ENCODE measurements at places on chromosomes 2 and 18.
A peak's percentile ranks its signal among the peaks of the same experiment; 100 is the strongest.

- DNase-seq: no peak
Measured at GRCh38 chr2:62202019-62202722, 6.3 kb downstream of the B3GNT2 start.

- DNase-seq: peak; percentile 59
Measured at GRCh38 chr2:218010140-218010983, 7.6 kb upstream of the TNS1 start.

DNA sequence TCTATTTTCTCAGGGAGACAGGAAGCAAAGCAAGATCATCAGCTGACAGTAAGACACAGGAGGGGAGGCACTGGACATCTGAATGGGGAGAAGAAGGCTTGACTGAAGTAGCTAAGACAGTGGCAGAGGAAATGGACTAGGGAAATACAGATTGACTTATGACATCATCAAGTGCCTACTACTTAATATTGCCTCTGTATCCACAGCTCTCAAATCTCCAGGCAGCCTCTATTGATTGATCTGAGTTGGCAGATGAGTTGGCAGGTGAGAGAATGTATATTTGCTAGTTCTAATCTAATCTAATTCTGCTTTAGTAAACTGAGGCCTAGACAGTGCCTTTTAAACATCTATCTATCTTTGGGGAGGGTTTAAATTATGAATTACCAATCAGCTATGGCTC lies 242.1 kb downstream of the SLC8A1 start:
- DNase-seq: no peak

DNA sequence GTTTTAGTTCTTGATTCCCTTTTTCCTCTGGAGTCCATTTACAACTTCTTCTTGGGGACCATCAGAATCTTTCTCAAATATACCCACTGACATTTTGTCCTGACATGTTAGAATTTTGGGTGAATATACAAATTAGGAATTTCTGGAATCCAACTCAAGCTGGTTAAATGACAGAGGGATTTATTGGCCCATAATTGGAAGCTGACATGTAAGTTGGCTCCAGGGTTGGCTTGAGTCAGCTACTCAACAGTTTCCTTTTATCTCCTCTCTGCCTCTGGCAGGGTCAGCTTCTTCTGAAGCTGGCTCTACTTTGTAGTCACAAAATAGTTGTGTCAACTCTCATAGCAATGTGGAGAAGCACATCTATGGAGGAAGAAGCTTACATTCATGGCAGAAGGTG lies 36.6 kb upstream of the PPP1R1C start:
- DNase-seq: no peak

DNA sequence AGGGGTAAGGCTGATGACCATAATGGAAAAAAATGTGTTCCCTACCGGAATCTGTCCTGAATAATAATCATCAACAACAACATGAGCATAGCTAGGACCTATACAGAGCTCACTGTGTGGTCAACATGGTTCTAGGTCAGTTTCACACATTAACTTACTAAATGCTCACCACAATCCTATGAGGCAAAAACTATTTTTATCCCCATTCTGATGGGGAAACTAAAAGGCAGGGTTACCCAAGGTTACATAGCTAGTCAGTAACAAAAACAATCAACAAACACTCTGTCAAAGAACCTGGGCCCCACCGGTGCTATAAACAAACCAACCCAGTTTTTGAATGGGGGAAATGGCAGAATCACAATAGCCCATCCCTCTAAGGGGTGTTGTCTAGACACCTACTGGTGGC lies 40.1 kb downstream of the AOX1 start:
- no peak for DNase-seq

GRCh38 chr2:72973137-72973535 lies 55.8 kb downstream of the EMX1 start:
- DNase-seq: no peak

GRCh38 chr2:100407073-100407472 lies 10.4 kb downstream of the CHST10 start:
- no peak for DNase-seq

- no peak for DNase-seq
Measured at GRCh38 chr2:226981791-226982326, 146.0 kb downstream of the RHBDD1 start.

- no peak for DNase-seq
Measured at GRCh38 chr18:35474884-35475283, 22.9 kb downstream of the INO80C start.

GRCh38 chr2:34241905-34242762 lies 643.0 kb upstream of the FAM98A start:
- no peak for DNase-seq

DNA sequence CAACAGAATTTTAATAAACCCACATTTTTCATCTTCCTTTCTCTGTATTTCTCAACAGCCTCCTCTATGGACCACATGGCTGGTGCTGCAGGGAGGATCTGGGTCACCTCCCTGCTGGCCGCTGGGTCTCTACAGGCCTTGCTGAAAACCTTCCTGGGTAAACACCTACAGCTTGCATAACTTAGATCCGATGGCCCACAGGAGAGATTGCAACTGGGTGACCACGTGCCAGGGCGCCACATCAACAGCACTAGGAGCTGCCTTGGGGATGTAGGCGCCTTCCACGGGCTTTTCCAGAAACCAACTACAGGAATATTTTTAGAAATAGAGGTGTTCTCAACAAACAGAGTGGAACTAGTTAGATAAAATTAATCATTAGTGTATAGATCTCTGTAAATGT lies 19.4 kb downstream of the TMEM18 start:
- DNase-seq: no peak

- DNase-seq: no peak
Measured at GRCh38 chr18:37460604-37461003, 105.0 kb downstream of the CELF4 start.

DNA sequence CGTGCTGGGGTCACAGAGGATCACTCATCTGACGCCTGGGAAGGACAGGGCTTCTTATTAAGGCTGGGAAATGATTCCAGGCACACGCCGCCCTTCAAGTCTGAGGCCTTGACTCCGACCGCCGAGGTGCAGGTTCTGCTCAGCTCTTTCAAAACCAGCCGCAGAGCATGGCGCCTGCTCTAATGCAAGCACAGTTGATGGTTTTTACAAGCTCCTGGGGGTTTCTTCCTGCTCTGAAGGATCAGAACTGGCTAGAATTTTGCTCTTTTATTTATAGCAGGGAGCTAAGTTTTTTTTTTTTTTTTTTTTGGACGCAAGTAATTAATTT lies 32.0 kb downstream of the CDCA7 start:
- no peak for DNase-seq

GRCh38 chr2:240520130-240520973 lies 37.4 kb downstream of the ANKMY1 start:
- DNase-seq: no peak

GRCh38 chr2:55861733-55862132 lies 61.8 kb downstream of the EFEMP1 start:
- no peak for DNase-seq

- DNase-seq: no peak
Measured at GRCh38 chr2:239110595-239111048, 262.7 kb downstream of the TWIST2 start.

- DNase-seq: peak; percentile 6
Measured at GRCh38 chr2:147045113-147045512, 799.7 kb upstream of the ACVR2A start.

GRCh38 chr18:3383381-3383915 lies 66.5 kb upstream of the TGIF1 start:
- DNase-seq: no peak

- DNase-seq: no peak
Measured at GRCh38 chr2:120352696-120353590, 7.0 kb downstream of the INHBB start.

DNA sequence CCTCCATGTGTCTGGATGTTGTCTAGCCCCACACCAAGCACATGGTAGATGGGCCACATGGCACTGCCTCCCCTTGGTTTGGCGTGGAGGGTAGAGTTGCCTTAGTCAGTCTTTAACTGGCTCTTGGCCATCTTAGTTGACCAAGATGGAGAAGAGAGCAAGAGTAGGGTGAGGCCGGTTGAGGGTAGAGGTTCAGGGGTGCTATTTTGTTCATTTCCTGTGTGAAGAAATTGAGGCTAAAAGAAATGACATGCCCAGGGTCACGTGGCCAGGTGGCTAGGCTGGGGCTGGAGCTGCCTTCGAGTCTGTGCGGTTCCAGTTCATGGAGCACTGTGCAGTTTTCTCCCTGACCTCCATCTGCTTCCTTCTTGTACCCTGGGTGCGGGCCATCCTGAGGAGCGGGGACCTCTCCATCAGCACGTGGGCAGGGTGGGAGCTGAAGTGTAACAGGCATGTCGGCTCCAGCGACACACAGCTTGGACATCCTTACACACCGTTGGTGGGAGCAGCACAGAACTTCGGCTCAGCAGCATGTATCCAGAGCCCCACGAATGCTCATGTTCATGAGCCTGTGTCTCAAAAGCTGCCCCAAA lies 213.2 kb downstream of the GBX2 start:
- DNase-seq: no peak

GRCh38 chr18:44897411-44897810 lies 216.7 kb downstream of the SETBP1 start:
- DNase-seq: no peak

DNA sequence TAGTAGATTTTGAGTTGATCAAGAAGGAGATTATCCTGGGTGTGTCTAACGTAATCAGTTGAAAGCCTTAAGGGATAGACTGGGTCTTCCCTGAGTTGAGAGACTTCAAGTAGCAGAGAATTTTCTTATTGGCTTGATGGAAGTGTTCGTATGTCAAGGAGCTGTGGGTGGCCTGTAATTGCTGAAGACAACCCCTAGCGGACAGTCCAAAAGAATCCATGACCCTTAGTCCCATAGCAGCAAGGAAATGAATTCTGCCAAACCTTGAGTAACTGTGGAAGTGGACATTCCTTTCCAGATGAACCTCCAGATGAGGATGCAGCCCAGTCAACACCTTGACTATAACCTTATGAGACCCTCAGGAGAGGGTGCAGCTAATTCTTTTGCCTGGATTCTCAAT lies 786.3 kb downstream of the SOCS6 start:
- no peak for DNase-seq

DNA sequence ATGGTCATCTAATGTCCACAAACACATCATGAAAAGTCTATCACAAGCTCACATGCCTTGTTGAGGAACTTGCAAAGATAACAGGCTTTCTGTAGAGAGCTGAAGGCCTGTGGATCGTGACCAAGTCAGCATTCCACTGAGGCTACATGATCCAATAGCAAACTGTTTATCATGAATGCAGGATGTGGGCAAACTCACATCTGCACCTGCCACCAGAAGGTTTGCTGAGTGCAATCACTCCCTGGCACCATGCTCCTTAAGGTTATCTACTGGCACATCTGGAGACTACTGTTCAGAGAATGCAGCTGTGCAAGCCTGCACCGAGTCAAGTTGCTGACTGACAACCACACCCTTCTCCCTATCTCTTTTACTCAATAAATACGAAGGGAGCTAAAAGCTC lies 67.3 kb upstream of the ACAA2 start:
- no peak for DNase-seq

DNA sequence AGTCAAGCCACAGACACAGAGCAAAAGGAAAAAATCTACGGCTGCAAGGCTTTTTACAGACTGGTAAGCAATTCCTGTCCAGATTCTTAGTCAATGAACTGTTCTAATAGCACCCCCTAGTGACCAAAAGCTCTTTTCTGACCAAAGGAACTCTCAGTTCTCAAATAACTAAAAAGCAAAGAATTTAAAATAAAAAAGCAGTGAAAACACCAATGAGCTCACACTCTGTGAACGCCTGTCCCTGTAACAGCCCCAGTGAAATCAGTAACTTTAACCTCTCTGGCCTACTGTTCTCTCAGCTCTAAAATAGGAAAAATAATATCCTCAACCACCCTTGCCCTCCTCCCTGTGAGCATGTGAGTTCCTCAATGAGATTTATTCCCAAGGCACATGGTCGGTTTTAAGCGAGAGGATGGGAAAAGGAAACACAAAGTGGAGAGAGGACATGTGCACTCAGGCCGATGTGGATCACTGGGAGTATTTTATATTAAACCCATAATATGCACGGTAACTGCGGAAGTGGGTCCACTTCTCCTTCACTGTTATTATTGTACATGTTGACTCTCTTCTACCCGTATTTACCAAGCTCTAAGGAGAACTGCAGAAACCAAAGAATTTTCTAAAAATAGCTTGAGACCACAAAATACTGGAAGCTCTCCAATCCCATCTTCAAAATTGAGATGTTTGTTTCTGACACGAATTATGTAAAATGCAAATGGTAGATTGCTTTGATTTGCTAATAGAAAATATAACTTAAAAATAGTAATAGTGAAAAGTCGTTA lies 128.5 kb downstream of the STK39 start:
- no peak for DNase-seq

DNA sequence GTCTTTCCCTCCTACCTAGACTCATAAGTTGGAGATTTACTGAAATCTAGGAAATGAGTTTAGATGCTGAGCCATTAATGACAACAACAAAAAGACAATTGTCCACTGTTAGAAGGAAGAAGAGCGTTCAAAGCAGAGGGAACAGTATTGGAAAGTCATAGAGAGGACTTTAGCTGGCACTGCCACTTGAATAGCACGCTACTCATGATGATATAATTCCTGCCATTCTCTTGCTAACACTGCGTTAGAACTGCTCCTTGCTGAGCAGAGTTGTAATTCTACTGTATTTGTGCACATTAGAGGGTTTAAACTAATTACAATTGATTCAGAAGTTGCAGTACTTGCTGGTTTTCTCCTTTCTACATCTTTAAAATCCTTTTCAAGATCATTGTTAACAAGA lies 9.0 kb upstream of the AFTPH start:
- no peak for DNase-seq

- DNase-seq: no peak
Measured at GRCh38 chr2:218776488-218776887, 5.5 kb upstream of the CYP27A1 start.

GRCh38 chr2:161725297-161725696 lies 101.1 kb downstream of the SLC4A10 start:
- DNase-seq: no peak

GRCh38 chr18:39521164-39521563 lies 1955.6 kb upstream of the CELF4 start:
- DNase-seq: no peak

DNA sequence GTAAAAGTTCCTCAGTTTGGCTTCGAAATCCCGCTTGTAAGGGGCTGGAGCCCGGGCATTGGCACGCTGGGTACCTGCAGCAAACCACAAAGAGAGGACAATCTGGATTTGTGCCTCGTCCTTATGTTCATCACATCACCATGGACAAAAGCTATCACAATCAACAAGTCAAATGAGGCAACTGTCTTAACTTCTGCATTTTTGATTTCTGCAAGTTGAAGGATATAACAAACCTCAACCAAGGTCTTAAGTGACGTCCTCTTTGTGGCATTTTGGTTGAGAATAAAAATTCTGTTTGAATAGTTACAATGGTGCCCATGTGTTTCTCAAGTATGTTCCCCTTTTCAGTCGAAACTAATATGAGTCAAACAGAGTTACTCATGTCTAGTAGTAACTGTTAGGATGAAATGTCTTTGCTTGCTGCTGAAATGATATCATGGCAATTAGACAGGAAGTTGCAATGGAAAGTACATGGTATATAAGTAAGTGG lies 70.8 kb upstream of the STK17B start:
- peak; percentile 66 for DNase-seq
